Activated naive CD4-positive, alpha-beta T cell treated with anti-CD3 and anti-CD28 coated beads, Interleukin-2, amount 10 ng/mL, durations not matched to agents 5 hours and 36 hours (primary cell): ENCODE measurements at places on chromosomes 11 and 22. TPM values are rescaled to one million over a fixed set of nuclear protein-coding genes. Genes with fewer than 3 reads are reported as not detected.

The MFRP gene
- not detected for total RNA-seq

The MS4A4A gene
- not detected for total RNA-seq

The HORMAD2 gene
- total RNA-seq, result not detected

The KRTAP5-1 gene
- total RNA-seq, result not detected

The ART1 gene
- not detected for total RNA-seq

The NAALAD2 gene
- total RNA-seq, result not detected

The TSGA10IP gene
- total RNA-seq, result not detected

The ARHGAP8 gene
- total RNA-seq, result 0.48 TPM

The C11orf42 gene
- not detected for total RNA-seq

The DCHS1 gene
- 0.38 TPM for total RNA-seq

The CCDC89 gene
- total RNA-seq, result 0.93 TPM

The NOX4 gene
- not detected for total RNA-seq

The SYT13 gene
- not detected for total RNA-seq

The PTPRCAP gene
- 404 TPM for total RNA-seq

The MPZL2 gene
- 4.8 TPM for total RNA-seq

The RASL10A gene
- total RNA-seq, result 1.2 TPM

The YPEL4 gene
- 1.3 TPM for total RNA-seq

The POU2AF2 gene
- total RNA-seq, result not detected

The PPARA gene
- total RNA-seq, result 14.1 TPM

The PRR5 gene
- total RNA-seq, result 23.2 TPM

The GGTLC2 gene
- total RNA-seq, result not detected

The SAMM50 gene
- 46.3 TPM for total RNA-seq

The TXN2 gene
- total RNA-seq, result 69.6 TPM

The TMEM126A gene
- 26.2 TPM for total RNA-seq

The GDPD5 gene
- total RNA-seq, result 36.6 TPM

The NDUFS8 gene
- 105 TPM for total RNA-seq

The CPSF7 gene
- 94.0 TPM for total RNA-seq

The SLC22A6 gene
- total RNA-seq, result not detected

The OR52N4 gene
- total RNA-seq, result 1.3 TPM

The BATF2 gene
- total RNA-seq, result 0.19 TPM

The CTSW gene
- 47.0 TPM for total RNA-seq

The IGLL1 gene
- total RNA-seq, result not detected

The ANKK1 gene
- 0.08 TPM for total RNA-seq

The MMP12 gene
- total RNA-seq, result not detected

The PRG2 gene
- total RNA-seq, result 0.31 TPM

The ABCC8 gene
- 0.18 TPM for total RNA-seq

The HBE1 gene
- total RNA-seq, result not detected

The FGF4 gene
- total RNA-seq, result not detected

The RIMBP3C gene
- 1.1 TPM for total RNA-seq

The SYT12 gene
- total RNA-seq, result not detected

The PHOX2A gene
- total RNA-seq, result not detected

The RCOR2 gene
- 0.46 TPM for total RNA-seq
